ENCODE measurements at places on chromosomes 3 and 15. TPM values are rescaled to one million over a fixed set of nuclear protein-coding genes. Genes with fewer than 3 reads are reported as not detected.

- DNase-seq = peak; percentile 23
Observed at GRCh38 chr15:64460724-64461720, 644 bp downstream of the ZNF609 start.

DNA sequence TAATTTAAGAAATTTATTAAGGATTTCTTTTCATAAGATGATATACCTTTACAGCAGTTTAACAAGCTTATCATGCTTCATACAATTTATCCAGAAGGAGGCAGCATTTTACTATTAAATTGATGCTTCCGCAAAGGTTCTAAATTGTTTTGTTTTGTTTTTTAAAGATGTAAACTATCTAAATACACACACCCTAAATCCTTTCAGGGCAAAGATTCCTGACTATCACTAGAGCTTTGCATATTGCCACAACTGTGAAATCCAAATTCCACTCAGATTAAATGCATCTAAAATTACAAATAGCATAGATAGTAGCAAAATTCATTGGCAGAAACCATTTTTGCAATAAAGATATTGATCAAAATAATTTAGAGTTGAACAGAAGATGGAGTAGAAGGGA, 44.5 kb upstream of the CCNL1 start:
- DNase-seq = no peak

DNA sequence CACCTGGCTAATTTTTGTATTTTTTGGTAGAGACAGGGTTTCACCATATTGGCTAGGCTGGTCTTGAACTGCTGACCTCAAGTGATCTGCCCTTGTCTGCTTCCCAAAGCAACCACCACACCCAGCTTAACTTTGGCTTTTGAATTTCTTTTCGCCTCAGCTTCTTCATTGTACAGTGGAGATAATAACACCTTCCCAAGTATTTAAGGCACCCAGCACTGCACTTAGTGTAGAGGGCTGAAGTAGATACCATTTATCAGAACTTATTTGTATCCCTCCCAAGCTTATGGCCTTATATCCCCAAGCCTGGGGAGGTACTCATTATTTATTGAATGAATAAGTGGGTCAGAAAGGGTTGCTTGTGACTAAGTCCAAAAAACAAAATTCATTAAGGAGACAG, 2.3 kb downstream of the SQOR start:
- no peak for DNase-seq

The CLDN18 gene
- total RNA-seq = 19.5 TPM

The CCR3 gene
- not detected for total RNA-seq

DNA sequence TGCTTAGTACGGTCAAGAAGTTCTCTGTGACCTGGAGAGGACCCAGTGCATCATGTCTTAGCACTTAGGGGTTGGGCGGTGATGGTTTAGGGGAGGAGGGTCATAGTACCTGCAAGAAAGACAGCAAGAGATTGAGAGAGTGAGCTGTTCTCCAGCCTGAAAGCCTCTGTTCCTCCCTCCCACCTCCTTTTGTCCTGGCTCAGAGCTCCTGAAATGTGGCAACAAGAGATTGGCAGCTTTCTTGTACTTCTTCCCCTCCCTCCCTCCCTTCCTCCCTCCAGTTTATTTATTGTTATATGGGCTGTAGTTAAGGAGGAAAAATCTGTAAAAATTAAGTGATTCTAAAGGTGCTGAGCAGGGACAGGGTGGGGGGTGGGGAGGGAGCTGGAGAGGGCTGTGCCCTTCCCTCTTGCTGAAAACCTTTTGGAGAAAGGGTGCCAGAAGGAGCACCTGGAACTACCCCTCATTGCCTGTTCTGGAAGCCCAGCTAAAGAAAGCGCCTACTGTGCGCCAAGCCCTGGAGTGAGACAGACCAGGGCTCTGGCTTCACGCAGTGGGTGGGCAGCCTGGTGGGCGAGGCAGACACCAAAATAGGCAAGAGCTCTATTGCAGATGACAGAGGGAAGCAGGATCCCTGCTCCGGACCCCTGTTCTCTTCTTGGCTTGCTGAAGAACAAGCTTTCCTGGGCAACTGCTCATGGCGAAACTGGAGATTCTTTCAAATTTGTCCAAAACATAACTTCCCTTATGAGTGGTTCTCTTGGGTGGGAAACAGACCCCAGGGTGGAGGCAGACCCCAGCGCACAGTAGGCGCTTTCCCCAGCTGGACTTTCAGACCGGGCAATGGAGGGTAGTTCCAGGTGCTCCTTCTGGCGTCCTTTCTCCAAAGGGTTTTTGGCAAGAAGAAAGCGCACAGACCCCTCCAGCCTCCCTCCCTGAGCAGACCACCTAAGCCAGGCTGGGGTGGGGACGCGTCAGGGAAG, 35.6 kb downstream of the LINGO1 start:
- no peak for DNase-seq

DNA sequence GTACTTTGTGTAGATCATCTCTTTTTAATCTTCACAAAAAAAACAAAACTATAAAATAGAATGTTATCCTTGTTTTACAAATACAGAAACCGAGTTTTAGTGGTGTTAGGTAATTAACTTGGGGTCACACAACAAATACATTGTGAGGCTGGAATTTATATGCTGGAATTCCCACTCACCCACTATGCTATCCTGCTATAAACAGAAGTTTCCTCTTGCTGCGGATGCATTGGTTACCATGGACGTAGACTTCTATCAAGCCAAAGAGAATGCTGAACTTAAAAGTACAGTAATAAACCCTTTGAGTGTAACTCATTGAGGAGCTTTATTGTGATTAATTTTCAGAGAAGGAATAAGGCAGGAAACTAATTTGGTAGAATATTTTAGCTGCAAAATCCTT, 9.2 kb downstream of the SNAP23 start:
- no peak for DNase-seq

The NLGN1 gene
- total RNA-seq = 5.7 TPM

The FAM43A gene
- total RNA-seq = 0.12 TPM

DNA sequence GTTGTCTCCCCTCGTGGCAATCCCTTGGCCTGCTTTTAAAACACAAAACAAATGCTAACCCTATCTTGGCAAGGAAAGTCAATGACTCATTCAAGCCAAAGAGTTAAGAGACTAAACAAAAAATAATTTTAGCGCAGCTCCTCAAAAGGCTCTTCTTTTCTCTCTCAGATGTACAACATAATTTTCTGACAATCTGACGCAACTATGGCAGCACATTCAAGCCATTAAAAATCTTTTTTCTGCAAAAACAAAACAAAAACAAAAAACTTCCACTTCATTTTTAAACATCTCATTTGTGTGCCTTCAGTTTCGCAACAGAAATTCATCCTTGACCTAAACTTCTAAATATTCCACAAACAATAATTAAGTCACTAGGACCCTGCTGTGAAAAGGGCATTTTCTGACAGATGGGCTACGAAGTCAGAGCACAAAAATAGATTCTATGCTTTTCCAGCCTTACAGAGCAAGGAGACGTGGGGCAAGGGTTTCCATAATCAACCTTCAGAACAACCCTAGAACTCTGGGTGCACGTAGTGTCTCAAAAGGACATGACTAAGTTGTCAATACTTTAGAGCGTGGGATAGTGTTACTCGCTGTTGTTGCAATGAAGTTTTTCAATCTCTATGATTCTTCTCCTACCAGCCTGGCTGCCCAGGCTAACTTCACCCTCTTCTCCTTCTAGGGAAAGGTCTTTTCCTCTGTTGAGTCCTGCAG, 84.3 kb downstream of the MB21D2 start:
- DNase-seq = no peak

The ITIH1 gene
- 14.1 TPM for total RNA-seq

- no peak for DNase-seq
Observed at GRCh38 chr15:51310064-51310463, 28.3 kb downstream of the CYP19A1 start.

DNA sequence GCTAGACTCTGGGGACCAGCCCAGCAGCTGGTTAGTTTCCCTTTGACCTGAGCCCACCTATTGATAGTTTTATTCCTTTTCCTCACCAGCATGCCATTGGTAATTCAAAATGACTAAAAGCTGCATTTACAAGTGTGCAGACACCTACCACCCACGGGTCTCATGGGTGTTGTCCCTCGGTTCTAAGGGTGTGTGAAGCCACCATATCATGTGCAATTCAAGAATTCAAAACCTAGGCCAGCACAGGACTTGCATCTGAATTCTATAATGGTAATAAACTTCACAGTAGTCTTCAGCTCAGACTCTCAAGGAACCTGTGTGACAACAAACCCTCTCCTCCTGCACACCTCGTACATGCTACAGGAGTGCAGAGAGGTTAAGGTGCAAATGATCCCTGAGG, 55.3 kb downstream of the NTRK3 start:
- no peak for DNase-seq

The UQCC5 gene
- total RNA-seq = 18.9 TPM

GRCh38 chr3:44477312-44478030, at the start of gene ZNF445:
Gene ZNF445, minus strand, starts transcription at chr3:44477670. Its CDS starts 22,121 bp downstream, at chr3:44455549.
- DNase-seq = peak; percentile 66

DNA sequence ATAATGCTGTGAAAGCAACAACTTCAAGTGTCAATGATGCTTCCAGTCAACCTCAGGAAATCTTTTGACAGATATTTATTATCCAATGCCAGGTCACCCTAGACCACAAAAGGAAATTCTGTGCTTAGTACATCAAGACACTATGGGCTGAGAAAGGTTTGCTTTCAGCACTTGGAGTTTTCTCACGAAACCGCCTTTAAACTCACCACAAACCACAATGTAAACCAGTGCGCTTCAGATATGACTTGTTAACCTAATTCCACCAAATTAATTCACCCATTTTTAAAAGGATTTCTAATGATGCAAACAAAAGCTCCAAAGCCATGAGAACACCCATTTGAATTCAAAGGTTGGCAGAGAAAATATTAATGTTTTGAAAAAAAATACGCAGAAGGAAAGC, 292.9 kb upstream of the NR2F2 start:
- no peak for DNase-seq

- DNase-seq = no peak
Observed at GRCh38 chr15:34331809-34332208, 5.8 kb downstream of the SLC12A6 start.

Measured in progenitor cell of endocrine pancreas (in vitro differentiated cells).